GM23338 (cell line): ENCODE measurements at places on chromosomes 1 and 21.
A peak's percentile ranks its signal among the peaks of the same experiment; 100 is the strongest.

GRCh38 chr1:221775206-221775605 is 33.3 kb upstream of the DUSP10 start:
- DNase-seq = no peak

DNA sequence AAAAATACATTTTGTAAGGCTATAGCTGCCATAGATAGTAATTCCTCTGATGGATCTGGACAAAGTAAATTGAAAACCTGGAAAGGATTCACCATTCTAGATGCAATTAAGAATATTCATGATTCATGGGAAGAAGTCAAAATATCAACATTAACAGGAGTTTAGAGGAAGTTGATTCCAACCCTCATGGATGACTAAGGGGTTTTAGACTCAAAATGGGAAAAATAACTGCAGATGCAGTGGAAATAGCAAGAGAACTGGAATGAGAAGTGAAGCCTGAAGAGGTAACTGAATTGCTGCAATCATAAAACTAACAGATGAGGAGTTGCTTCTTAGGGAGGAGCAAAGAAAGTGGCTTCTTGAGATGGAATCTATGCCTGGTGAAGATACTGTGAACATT is 230.8 kb downstream of the KCTD3 start:
- no peak for DNase-seq

DNA sequence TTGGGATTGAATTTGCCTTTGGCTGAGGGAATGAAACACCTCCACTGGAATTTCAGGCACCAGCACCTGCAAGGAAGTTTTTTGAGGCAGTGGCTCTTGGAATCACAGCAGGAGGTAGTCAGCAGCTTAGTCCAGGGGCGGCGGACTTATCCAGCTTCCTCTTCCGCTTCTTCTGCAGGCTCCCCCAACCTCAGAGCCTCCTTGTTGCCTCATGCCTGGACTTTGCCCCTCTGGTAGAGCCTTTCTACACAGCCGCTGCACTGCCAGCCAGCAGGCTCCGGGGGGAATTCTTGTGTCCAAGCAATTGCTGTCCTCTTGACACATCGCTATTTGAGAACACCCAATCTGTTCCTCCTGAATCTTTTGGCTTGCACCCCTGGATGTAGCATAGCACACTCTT is 4.4 kb upstream of the RHEX start:
- DNase-seq = peak; percentile 39

GRCh38 chr1:41240781-41241353 is 1.2 kb downstream of the SCMH1 start:
- DNase-seq = no peak

GRCh38 chr1:155569988-155570592 is 7.5 kb upstream of the ASH1L start:
- no peak for DNase-seq

DNA sequence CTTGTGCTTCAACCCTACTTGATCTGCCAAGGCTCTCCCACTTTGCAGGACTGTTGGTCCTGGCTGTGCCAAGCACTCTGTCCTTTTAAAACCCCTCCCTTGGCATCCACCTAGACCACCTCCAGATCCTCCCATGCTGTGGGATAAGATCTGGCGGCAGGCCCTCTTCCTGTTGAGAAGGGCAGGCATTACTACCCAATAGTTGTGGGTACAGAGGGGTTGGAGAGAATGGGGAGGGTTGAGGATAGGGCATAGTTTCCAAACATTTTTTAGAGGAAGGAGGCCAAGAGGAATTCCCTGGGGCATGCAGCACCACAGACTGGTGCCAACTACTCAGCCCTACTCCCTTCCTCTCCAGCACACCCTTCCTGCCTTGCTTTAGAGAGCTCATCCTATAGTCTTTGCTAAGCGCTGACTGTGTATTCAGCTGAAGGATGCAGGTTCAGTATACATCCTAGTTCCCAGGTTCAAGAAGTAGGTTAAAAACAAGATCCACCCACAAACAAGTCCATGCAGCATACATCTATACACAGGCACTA is 70.7 kb downstream of the TRABD2B start:
- DNase-seq = no peak
